Stimulated activated CD4-positive, alpha-beta T cell treated with anti-CD3 and anti-CD28 coated beads, Interleukin-4, amount 100 ng/mL, for 24 hours (primary cell): ENCODE measurements at places on chromosomes 2 and 18.

- DNase-seq = no peak
These were observed 75.9 kb downstream of the PMS1 start for GRCh38 chr2:189860161-189860560.

GRCh38 chr18:54268751-54269150, 566 bp upstream of the POLI start:
- no peak for DNase-seq

- DNase-seq = no peak
These were observed 657.2 kb downstream of the IRS1 start for GRCh38 chr2:226142463-226142862.

DNA sequence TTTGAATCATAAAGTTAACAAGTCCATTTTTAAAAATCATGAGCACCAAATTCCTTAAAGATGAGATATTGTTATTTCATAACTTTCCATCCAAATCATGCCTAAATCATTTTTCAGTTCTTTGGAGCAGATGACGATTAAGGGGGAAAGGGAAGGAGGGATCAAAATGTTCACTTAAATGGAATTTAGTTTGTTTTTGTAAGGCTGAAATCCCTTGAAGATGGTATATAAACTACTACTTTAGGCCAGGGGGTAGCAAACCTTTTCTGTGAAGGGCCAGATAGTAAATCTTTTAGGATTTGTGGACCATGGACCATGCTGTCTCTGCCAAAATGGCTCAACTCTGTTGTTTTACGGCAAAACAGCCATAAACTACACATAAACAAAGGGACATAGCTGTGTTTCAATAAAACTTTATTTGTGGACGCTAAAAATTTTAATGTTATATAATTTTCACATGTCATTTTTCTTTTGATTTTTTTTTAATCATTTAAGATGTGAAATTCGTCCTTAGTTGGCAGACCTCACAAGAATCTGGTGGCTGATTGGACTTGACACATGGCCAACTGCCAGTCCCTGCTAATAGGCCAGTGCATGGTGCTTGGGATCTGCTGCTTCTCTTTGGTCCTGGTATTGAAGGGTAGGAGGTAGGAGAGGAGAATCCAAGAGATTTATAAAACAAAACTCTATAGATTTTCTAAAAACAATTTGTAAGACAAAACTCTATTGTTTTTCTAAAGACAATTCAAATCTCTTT, 52.0 kb upstream of the RTN4 start:
- DNase-seq = no peak

GRCh38 chr2:64063924-64064331, 44.7 kb upstream of the VPS54 start:
- no peak for DNase-seq

GRCh38 chr2:224831530-224831929, 115.4 kb upstream of the CCDC195 start:
- no peak for DNase-seq

DNA sequence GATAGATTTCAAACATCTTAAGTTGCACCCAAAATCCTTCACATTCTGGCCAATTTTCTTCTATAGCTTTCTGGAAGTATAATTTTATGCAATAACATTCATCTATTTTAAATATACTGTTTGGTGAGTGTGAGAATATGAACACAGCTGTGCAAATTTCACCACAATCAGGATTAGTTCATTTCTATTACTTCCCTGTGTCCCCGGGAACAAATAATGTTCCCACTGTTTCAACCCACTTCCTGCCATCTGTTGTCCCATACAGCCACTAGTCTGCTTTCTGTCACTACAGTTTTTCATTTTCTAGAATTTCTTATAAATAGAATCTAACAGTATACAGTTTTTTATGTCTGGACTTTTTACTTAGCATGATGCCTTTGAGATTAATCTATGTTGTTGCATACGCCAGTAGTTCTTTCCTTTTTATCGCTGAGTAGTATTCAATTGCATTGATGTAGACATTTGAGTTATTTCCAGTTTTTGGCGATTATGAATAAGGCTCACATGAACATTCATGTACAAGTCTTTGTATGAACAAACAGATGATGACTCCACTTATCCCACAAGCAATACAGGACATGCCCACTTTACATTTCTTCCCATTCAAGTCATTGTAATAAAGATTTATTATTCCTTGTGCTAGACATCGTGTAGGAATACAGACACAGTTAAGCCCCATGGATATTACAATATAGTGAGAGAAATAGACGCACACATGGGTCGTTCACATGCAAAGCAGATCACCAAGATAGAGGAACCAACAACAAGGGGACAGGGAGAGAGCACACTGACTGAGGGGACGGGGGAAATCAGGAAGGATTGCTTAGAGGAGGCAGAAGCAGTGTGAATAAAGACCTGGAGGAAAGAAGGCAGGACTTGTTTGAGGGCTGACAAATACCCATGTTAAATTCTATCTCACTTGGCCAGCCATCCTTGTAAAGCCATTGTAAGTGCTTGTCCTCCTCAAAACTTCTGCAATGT, 72.9 kb upstream of the PAX8 start:
- no peak for DNase-seq

DNA sequence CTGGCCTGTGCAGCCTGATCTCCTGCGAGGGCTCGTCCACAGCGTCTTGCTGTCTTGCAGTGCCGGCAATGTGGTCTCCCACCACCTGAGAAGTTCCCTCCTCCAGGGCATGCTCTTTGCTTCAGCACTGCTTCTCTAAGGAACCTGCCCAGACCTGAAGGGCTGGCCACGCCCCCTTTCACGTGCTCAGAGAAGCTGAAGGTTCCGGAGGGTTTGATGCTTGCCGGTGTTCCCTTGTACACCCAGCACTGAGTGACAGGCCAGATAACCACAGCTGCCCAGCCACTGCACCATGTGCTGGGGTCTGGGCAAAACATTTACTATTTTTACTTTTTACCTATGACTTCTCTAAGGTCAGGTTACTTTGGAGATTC, 1.7 kb upstream of the POLR2D start:
- DNase-seq = peak; percentile 59

- no peak for DNase-seq
These were observed 66.9 kb downstream of the ATAD2B start for GRCh38 chr2:23859983-23860382.

- DNase-seq = peak; percentile 3
These were observed 368.5 kb downstream of the LRRTM1 start for GRCh38 chr2:79935771-79936657.

GRCh38 chr2:72925328-72925943, 8.1 kb downstream of the EMX1 start:
- DNase-seq = no peak
